Activated CD4-positive, alpha-beta T cell treated with anti-CD3 and anti-CD28 coated beads, Interleukin-2, Interleukin-4, amounts not matched to agents 100 ng/mL and 50 ng/mL, durations not matched to agents 16 hours and 8 hours (primary cell): ENCODE measurements at places on chromosomes 3 and 15.

DNA sequence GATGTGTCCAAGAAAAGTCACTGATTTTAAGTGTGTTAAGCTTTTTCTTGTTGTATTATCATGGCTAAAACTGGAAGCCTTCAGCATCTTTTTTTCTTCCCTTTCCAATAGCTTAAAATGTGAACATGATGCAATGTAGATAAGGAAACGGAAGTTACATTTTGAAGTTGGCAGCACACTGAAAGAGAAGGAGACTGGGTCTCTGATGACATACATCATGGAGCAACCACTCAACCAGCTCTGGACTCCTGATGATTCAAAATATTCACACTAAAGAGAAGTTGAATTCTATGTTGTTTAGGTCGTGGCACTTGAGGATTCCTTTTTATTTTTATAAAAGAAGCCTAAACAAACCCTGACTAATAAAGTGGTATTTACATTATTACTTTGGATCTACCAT, 488.3 kb upstream of the ALCAM start:
- no peak for DNase-seq

DNA sequence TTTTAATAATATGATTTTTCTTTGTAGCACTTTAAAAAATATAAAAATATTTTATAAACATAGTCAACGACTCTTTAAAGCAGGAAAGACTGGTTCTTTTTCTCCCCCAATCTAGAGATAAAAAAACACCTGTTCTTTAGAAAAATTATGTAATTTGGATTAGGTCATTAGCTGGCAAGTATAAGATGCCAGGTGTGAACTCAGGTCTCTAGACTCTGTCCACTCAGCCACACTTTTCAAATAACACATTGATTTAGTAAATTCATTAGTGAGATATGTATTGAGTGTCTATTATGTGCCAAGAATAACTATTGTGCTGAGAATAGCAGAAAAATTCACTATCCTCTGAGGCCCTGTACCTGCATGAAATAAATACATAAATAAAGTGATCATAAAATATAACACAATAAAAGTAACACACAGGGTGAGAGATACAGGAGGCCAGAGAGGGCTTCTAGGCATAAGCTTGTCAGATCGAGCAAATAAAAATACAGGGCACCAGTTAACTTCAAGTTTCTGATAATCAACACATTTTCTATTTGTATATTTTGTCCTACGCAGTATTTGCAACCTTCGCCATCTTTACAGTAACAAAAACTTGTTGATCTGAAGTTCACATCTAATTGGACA, 867.1 kb upstream of the GBE1 start:
- no peak for DNase-seq

GRCh38 chr15:92670621-92671020, 15.0 kb upstream of the FAM174B start:
- DNase-seq, result no peak

DNA sequence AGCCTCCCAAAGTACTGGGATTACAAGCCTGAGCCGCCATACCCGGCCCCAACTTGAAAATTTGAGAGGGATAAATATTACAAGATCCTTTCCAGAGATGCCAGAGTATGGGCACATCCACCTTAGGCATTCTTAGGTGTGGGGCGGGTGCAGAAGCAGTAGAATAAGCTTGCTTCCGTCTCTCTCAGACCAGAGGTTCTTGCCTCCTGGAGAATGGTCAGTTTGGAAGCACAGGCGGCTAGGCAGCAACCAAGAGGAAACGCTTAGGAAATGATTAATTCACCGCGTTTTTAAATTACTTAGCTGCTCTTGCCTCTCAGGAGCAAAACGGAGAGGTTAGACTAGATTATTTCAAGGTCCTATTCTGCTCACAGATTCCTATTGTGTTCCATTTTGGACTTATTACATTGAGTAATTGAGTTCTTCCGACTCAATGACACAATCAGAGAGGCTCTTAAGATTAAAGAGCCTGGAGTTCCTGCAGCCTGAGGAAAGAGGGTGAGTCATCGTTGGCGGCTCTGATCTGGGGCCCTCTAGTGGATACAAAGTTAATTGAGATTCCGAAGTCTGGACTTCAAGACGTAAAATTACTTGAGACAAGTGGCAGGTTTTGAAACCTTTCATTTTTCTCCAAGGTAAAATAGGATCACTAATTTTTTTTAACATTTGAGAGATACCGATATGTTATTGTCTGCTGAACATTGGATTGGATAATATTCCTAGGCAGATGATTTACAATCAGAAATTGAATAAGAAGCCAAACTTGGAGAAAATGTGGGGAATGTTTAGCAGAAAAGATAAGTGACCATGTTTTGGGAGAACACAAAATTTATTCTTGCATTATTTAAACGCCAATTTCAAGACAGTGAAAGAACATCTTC, 5.8 kb upstream of the TOPAZ1 start:
- DNase-seq, result peak; percentile 63

- DNase-seq, result no peak
Measured at GRCh38 chr3:94543161-94543560, 480.3 kb downstream of the NSUN3 start.

GRCh38 chr3:125119752-125120378, 64.1 kb upstream of the HEG1 start:
- no peak for DNase-seq

GRCh38 chr15:85361323-85361722, 19.1 kb upstream of the AKAP13 start:
- DNase-seq, result no peak

GRCh38 chr15:29936353-29937049, 114.2 kb upstream of the TJP1 start:
- DNase-seq, result no peak

GRCh38 chr3:117133066-117133465, 423.5 kb downstream of the TUSC7 start:
- no peak for DNase-seq

GRCh38 chr3:43998370-43998835, 243.3 kb upstream of the TOPAZ1 start:
- DNase-seq, result no peak

DNA sequence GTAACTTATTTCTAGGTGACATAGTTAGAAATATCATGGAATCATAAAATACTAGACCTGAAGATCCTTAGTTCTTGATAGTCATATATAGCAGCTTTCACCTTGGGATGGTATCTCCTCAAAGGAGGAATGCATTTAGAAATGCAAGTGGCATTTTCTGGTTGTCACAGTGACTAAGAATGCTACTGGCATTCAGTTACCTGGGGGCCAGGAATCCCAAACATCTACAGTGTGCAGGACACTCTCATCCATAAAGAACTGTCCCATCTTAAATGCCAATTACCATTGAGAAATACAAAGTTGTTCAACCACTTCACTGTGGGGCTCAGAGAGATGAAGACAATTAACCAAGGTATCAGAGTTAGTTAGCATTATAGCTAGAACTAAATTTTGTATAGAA, 36.7 kb downstream of the MYH15 start:
- DNase-seq, result no peak

- peak; percentile 61 for DNase-seq
Measured at GRCh38 chr3:195895861-195896360, 12.4 kb downstream of the TNK2 start.

DNA sequence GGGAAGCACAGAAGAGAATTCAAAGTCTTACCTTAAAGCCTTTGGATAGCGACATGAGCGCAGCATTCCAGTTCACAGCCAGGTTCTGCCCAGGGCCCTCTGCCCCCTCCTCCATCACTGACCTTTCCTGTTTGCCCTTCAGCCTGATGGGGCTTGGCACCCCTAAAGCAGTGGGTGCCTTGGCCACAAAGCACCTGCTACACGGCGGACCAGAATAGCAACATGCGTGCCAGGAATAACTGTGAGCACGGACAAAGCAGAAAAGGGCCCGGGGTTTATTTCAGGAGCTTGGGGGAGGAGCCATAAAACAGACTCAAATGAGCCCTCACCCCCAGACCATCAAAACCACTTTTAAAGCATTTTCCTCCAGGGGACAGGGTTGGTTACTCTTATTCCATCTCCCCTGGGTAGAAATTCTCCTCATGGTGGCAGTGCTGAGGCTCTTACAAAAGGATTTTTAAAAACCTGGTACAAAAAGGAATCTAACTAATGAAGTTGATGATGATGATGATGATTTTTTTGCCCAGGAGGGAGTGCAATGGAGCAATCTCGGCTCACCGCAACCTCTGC, 135.4 kb downstream of the KLF13 start:
- no peak for DNase-seq

- no peak for DNase-seq
Measured at GRCh38 chr3:119781330-119782198, at the start of gene NR1I2. Gene NR1I2 (plus strand): TSS chr3:119782101.

DNA sequence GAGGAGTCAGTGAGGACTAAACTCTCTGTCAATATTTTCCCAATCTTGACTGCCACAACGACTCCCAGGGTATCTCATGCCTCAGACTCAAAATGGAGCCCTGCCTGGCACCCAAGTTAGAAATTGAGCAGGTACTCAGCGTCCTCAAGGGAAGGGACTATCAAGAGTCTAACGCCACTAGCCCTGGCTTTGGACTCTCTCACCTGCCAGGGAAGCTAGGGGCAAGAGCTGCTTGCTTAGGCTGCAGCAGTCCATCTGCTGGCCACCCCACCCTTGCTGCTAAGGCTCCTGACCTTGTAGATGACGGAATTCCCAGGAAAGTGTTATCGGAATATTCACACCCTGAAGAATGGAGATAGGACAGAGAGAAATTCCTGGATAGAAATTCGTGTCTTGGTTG, 33.0 kb downstream of the ZIC4 start:
- DNase-seq, result no peak

GRCh38 chr3:148882288-148882687, 17.2 kb downstream of the CPA3 start:
- DNase-seq, result no peak

DNA sequence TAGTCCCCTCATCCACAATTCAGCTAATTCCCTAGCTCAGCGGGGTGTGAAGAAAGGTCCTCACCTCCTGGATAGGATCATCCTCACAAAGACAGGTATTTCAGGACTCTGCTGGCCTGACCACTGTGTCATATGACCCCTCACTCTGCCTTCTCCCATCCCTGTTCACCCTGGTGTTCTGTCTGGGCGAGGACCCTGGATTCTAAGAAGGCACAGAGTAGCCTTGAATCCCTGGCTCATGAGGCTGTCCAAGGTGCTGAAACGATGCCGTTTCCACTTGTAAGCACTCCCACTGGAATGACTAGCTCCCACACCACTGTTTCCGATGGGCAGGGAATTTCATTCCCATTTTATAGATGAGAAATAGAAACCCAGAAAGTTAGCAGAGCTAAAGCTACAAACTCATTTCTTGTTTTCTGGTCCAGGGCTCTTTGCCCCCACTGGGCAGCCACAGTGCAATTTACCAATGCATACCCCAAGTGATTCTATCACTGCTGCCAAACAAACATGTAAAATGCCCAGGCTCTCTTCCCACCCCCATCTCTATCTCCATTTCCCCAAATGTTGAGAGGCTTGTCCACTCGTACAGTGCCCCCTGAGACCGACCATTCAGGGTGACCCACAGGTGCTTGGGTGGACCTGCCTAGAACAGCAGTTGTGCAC, 83.2 kb downstream of the RAB11A start:
- DNase-seq, result no peak

- DNase-seq, result no peak
Measured at GRCh38 chr3:175554801-175555200, 695.7 kb downstream of the NAALADL2 start.

DNA sequence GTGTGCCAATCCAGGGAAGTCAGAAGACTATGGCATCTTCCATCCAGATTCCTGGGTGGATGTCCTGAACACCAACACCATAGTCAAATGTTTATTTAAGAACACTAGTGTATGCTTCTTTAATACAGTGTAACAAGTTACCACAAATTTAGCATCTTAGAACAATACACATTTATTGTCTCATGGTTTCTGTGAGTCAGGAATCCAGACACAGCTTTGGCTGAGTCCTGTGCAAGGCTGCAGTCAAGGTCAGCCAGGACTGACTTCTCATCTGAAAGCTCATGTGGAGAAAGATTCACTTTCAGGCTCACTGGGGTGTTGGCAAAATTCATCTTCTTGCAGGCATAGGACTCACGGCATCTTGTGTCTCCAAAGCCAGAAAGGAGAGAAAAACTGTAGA, 143.4 kb downstream of the ANXA2 start:
- DNase-seq, result no peak

DNA sequence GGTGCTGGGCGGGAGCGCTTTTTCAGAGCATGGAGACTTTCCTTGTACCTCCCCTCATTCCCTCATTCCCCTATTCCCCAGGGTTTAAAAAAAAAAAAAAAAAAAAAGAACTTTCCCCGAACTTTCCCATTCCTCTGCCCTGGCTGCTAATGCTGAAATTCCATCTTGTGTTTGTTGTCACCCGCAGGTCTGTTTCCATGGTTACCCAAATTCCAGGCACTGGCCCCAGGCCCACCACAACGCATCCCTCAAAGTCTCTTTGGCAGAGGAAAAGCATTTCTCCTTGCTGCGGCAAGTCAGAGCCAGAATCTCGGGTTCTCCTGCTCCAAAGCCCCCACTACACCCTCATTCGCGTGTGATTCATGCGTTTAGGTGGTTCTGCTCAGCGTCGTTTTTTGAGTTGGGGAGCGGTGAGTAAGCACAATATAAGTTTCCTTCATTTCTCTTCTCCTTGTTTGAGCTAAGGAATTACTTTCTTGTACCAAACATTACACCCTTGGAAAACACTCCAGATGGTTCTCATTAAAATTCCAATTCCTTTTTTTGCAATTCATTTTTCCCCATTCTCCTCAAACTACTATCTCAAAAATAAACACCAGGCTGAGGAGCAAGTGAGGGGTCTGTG, 21.6 kb downstream of the ANAPC13 start:
- no peak for DNase-seq

DNA sequence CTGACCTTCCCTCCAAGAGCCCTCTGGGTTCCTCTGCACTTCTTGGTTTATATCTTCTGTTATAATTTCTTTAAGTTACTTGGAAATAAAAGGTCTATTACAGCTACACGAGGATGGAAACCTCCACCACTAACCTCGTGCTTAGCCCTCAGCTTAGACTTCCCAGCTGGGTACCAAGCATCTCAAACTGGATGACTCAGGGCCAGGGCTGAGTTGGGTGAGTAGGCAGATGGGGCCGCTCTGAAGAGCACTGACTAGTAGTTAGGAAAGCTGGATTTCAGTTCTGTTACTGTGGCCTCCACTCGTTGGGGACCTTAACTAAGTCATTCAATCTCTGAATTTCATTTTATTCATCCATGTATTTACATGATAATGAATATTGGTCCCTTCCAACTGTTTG, 1036.6 kb downstream of the IGSF11 start:
- DNase-seq, result no peak

DNA sequence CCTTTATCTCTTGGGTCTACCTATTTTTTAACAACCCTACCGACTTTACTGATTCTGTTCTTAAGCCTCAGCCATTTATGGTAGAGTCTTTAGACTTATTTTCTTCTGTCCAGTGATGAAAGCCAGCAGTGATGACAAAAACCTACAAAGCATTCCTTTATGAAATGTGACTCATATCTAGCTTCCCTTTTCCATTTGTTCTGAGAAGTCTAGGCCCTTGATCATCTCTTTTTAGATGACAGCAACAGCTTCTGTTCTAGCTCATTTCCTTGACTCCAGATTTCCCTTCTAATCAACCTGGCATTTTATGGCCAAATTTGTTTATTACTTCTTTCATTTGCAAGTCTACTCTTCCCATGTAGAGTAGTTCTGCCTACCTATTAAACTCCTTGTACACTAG, 36.1 kb downstream of the CFAP44 start:
- no peak for DNase-seq

GRCh38 chr15:49190586-49190985, 20.5 kb downstream of the GALK2 start:
- no peak for DNase-seq
